ENCODE measurements at places on chromosomes 2 and 18. TPM values are rescaled to one million over a fixed set of nuclear protein-coding genes. Genes with fewer than 3 reads are reported as not detected.

The SPHKAP gene
- total RNA-seq = not detected

The NDC80 gene
- 6.5 TPM for total RNA-seq

The HTR2B gene
- total RNA-seq = not detected

The GATA6 gene
- total RNA-seq = 1.0 TPM

The CCDC88A gene
- 26.4 TPM for total RNA-seq

The LOXL3 gene
- 0.93 TPM for total RNA-seq

The FER1L5 gene
- not detected for total RNA-seq

The ASXL3 gene
- total RNA-seq = not detected

The CYP27A1 gene
- total RNA-seq = 1.6 TPM

The KIDINS220 gene
- 71.5 TPM for total RNA-seq

The SH3RF3 gene
- 0.61 TPM for total RNA-seq

GRCh38 chr2:172427990-172428831 lies 825 bp downstream of the ITGA6 start:
- DNase-seq = peak; percentile 35

DNA sequence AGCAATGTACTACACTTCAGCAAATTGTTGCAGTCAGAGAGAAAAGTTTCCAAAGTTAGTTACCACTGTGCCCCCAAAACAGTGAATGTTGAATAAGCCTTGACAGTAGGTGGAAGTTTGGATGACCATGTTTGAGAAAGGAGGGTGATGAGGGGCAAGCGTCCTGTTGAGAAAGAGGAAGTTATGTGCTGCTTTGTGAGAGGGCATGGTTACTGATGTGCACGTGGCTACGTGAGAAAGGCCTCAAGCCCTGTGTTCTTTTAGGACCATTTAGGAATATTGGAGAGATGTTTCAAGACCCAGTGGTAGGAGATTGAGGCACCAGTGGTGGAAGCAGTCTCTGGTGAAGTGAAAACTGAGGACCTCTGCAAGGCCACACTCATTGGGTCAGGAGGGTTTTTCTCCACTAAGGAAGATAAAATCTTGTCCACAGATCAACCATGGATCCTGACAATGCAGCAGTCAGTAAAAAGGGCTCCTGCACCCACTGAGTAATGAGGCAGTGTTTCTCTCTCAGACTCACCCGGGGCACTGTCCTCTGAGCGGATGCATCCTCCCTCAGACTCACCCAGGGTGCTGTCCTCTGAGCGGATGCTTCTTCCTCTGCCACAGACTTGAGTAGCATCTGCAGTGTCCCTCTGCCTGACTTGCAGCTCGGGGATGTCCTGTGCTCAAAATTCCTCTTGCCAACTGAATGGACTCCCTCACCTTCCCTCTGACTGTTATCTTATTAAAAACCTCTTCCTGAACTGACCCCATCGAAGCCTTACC lies 34.7 kb upstream of the ACTR3 start:
- DNase-seq = no peak

- no peak for DNase-seq
Observed at GRCh38 chr2:145283131-145283530, 763.2 kb upstream of the ZEB2 start.

DNA sequence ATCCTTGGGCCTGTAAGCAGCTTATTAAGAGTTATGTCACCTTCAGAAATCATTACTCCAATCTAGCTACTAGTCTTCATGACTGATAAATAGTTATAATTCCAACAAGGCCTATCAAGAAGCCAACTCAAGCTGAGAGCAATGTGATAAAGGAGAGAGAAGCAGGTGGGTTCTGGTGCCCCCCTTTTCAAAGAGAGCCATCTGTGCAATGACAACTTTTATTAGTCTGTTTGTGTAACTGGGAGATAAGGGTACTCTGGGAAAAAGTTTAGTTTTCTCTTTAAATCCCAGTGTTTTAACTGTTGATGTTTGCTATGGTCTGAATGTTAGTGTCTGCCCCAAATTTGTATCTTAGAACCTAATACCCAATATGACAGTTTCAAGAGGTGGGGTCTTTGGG lies 60.6 kb downstream of the CCDC93 start:
- no peak for DNase-seq

- DNase-seq = no peak
Observed at GRCh38 chr18:58263055-58263957, 219.3 kb downstream of the NEDD4L start.

DNA sequence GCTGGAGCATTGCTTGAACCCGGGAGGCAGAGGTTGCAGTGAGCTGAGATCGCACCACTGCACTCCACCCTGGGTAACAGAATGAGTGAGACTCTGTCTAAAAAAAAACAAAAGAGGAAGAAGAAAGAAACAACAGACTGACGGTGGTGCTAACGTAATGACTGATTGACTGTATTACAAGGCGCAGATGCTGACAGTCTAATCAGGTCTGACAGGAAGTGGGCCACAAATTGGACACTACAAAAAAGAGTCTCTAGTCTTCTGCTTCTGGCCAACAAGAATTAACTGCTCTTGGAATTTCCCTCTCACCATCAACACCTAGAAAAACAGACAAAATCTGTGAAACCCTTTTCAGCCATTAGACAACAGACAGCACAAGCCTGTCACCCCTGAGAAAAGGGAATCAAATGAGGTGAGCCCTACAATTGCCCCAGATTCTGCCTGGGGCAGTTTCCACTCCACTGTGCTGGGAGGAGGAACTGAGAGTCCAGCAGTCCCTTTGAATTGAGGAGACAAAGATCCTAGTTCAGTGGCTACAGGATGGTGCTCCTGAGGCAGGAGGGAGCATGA lies 43.3 kb downstream of the SNED1 start:
- no peak for DNase-seq

- DNase-seq = no peak
Observed at GRCh38 chr18:56083523-56084287, 495.7 kb upstream of the TCF4 start.

- DNase-seq = no peak
Observed at GRCh38 chr18:66160007-66160406, 409.2 kb downstream of the CDH7 start.

DNA sequence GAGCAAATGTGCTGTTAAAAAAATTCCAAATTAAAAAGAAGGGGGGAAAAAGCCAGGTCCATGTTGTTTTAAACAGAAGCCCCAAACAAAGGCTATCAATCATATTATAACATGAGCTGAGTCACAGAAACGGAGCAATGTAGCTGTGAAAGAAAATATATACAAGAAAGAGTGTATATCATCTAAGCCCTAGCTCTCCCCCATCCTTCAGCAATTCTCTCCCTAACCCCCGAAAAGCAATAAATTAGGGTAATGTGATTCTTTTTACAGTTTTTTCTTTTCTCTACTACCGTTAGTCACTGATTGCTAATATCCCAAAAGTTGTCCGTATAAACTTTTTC lies 25.3 kb downstream of the FEZ2 start:
- no peak for DNase-seq

DNA sequence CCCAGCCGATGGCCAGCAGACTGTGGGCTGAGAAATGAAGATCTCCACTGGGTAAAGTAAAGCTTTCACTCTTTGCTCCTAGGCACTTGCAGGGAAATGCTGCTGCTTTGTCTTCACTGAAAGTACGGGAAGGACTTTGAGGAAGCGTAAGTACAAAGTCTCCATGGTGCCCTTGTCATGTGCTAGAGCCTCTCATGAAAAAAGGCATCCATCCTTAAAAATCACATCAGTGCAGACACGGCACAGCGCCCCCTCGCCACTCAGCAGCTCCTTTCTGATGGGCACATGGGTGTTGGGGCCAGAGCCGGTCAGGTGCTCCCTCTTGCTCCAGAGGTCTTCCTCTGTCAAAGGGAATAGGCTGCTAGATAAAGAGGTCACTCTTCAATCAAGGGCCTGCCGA lies 109.0 kb upstream of the STPG4 start:
- no peak for DNase-seq

DNA sequence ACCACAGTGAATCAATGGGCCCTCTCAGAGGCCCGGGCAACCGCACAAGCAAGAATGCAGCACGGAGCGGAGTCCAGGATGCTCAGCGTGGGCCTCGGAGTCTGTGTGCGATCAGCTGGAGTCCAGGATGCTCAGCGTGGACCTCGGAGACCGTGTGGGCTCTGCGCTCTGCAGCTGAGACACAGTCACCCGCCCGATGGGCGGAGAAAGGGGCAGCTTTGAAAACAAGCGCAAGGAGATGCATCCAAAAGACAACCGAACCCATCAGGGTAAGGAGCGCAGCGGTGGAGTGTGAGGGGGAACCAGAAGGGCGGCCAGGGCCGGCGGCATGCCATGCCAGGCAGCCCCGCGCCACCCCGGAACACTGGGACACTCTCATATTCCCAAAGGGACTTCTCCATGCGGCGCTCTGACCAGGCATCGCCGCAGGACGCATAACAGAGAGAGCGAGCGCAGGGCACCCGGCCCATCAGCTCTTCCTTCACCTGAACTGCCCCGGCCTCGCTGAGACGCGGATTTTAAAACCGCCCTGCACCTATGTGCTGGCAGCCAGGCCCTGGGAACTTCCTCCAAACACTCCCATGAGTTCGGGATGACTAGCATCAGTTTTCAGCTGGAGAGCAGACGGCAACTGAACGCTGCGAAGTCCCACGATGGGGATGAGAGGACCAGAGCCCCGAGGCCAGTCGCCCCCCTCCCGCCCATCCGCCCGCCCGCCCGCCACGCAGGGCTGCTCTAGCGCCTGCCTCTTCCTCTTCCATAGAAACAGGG lies 44.7 kb downstream of the MC5R start:
- no peak for DNase-seq

DNA sequence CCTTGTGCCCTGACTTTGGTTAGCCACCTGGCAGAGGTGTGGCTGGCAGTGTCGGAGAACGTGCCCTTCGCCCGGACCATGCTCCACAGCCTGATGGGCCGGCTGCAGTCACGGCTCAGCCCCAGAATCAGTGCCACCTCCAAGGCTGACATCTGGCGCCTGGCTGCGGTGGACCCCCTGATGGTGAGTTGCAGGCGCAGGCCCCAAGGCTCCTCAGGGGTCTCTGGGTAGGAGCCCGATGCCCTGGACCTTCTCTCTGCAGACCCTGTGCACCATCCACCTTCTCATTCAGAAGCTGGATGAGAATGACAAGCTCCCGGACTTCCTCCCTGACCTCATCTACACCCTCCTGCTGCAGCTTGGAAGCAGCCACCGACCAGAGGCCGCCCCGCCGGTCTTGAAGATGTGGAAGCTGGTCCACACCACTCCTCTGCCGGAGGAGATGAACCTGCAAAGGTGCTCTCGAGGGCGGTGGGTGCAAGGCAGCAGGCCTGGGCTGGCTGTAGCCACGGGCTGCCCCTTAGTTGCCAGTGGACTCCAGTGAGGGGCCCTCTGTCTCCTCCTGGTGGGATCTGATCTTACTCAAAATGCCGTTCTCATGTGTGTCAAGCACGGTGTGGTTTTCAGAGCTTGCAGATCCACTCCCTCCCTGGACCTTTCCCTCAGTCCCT lies 32.1 kb downstream of the HJURP start:
- DNase-seq = peak; percentile 10

- DNase-seq = no peak
Observed at GRCh38 chr2:200443916-200444315, 66.0 kb downstream of the KCTD18 start.

DNA sequence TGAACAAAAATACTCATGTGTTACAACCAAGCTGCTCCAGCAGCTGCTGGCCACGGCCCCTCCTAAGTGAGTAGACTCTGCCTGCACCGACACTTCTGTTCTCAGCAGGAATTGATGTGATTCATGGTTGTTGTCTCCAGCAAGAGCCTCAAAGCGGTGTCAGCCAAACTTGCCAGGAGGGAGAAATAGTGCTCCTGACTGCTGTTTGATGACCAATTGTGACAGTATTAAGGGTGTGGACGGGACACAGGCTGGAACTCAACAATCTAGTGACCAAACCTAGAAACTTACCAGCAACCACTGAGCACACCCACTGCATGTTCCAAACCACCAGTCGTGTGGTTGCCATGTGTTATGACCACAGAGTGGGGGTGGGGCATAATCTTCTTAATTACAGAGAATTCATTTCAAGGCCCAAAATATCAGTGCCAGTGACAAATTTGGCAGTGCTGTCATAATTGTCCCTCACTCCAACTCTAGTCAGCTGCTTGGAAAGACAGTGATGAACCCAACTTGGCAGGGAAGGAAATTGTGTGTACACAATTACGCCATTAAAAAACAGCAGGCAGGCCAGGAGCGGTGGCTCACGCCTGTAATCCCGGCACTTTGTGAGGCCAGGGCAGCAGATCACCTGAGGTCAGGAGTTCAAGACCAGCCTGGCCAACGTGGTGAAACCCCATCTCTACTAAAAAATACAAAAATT lies 30.4 kb downstream of the FBLN7 start:
- no peak for DNase-seq

- no peak for DNase-seq
Observed at GRCh38 chr2:121804340-121804739, 48.9 kb downstream of the TSN start.

GRCh38 chr2:45074713-45075112 lies 65.5 kb upstream of the SIX2 start:
- no peak for DNase-seq

DNA sequence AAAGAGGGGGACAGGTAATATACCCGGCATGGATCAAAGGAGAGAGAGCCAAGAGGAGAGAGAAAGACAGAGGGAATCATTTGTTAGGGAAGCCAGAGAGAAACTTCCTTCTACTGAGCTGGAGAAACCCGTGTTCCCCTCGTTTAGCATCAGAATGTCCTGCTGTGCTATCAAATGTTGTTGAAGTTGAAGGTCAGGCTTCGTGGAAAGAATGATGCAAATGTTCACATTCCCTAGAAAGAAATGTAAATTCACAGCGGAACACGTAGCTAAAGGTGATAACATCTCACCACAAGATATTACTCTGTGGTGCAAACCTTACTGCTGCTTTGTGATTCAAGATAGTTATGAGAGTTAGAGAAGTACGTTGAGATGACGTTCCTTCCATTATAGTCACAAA lies 258.1 kb downstream of the LNPK start:
- no peak for DNase-seq

DNA sequence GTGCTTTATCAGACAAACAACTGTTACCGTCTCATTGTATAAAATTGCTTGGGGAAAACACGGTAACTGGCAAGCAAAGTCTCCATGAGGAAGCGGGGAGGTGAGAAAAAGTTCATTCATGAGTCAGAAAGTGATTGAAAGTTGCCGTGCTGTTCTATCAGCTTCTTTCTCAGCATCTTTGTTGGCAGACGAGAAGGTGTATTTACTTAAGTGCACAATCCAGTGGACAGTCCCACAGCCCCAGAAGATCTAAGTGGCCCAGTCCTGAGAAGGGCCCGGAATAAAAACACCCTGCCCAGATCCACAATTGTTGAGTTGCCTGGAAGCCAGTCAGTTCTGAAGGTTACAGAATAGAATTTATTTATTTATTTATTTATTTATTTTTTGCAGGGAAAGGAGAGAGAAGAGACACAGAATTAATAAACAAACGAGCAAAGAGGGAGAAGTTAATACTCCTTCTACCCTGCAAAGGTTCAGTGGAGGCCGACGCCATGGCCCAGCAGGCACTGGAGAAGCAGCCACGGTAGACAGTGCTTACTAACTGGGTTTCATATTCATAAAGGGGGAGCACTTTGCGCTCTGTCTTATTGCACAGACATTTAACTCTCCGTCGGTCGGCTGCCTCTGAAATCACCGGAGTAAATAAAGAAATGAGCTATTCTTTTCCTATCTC lies 676.0 kb upstream of the SALL3 start:
- DNase-seq = no peak

- DNase-seq = no peak
Observed at GRCh38 chr2:240125742-240126141, 10.4 kb downstream of the COPS9 start.

All from natural killer cell (primary cell).